ENCODE measurements at places on chromosomes 13 and 19.
A peak's percentile ranks its signal among the peaks of the same experiment; 100 is the strongest.

GRCh38 chr19:30222428-30222873 lies 149.7 kb upstream of the ZNF536 start:
- no peak for DNase-seq

DNA sequence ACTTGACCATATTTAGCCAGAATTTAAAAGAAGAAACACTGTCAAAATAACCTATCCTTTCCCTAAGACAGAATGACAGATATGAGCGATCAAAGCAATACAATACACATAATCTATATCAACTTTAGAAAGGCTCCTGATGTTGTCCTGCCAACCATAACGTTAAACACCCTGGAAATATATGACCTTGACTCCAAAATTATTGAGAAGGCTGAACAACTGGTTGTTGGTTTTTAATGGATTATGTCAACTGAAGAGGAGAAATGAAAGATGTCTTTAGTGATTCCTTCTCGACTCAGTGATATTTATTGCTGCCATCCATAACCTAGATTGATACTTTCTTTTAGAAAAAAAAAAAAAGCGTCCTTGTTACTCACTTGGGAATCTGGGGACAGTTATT lies 957.2 kb downstream of the SLITRK1 start:
- no peak for DNase-seq

- DNase-seq: no peak
Observed at GRCh38 chr13:103517066-103517767, 451.0 kb upstream of the SLC10A2 start.

GRCh38 chr13:46181377-46181839 lies 569 bp downstream of the LCP1 start:
- DNase-seq: no peak

GRCh38 chr19:47096721-47097120 lies 16.9 kb downstream of the ZC3H4 start:
- DNase-seq: no peak

GRCh38 chr19:18450931-18451836 lies 13.3 kb upstream of the ISYNA1 start:
- peak; percentile 72 for DNase-seq

GRCh38 chr13:27508802-27509201 lies 58.4 kb upstream of the MTIF3 start:
- DNase-seq: no peak

DNA sequence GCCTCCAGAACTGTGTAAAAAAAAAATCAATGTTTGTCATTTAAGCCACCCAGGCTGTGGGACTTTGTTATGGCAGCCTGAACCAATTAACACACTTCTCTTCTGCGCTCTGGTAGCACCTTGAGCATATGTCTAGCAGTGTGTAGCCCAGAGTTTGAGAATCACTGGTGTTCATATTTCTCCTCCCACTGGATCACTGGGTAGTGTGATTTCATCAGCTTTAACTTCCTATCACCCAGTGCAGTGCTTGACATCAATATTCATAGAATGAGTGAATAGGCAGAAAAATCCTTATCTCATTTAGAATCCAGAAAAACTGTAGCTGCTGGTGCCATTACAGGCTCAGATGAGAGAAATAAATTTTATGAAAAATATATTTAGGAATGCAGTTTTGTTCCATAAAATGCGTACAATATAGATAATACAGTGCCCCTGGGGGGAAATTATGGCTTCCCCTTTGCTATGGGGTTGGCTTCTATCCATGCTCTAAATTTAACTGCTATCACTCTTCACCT lies 30.7 kb upstream of the WASF3 start:
- no peak for DNase-seq

DNA sequence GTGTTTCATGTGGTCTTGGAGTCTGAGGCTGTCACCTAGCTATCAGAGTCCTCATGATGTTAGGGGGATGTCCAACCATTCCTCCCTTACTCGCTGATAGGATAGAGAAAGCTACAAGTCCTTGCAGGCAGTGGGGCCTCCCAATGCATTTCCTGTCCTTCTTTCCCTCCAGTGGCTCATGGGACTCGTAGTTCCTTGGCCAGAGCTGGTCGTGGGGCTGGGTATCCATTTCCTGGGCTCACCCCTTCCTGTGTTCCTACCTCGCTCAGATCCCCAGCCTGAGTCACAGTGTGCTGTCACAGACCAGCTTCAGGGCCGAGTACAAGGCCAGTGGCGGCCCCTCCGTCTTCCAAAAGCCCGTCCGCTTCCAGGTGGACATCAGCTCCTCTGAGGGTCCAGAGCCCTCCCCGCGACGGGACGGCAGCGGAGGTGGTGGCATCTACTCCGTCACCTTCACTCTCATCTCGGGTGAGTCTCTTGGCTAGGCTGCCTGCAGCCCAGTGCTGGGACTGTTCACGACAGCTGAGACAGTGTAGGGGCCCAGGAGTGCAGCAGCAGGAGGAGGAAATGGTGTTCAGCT lies 19.1 kb downstream of the TMEM150B start:
- no peak for DNase-seq

DNA sequence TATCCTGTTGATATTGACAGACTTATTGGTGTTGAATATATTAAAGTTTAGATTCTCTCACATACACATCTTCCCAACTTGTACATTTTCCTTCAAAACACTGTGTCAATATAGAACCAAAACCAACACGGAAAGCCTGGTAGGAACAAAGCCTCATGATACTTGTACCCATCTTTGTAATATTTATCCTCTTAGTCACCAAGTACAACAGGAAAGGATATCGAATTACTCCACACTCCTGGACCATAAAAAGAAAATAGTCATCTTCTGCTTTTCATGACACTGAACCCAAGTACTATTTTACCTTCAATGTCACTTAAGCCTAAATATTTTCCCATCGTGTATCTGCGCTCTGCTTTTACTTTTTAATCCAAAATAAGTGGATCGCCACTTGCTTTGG lies 702.9 kb upstream of the PCDH9 start:
- DNase-seq: no peak

DNA sequence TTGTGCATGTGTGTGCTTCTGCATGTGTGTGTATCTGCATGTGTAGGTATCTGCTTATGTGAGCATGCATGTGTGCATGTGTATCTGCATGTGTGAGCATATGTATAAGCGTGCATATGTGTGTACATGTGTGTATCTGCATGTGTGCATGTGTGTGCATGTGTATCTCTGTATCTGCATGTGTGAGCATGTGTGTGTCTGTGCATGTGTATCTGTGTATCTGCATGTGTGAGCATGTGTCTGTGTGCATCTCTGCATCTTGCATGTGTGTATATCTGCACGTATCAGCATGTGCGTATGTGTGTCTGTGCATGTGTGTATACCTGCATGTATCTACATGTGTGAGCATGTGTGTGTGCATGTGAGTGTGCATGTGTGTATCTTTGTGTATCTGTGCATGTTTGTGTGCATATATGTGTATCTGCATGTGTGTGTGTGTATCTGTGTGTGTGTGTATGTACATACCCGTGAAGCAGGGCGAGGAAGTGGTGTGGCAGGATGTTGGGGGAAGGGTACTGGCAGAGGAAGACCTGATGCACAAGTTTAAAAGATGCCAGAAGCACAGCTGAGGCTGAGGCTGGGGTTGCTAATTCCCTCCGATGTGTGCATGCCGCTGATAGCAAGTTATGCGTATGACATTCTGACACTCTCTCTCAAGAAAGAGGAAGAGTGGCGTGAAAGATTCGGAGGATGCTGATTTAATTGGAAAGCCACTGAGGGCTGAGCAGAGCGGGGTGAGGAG lies 64.2 kb downstream of the TEX29 start:
- DNase-seq: no peak

GRCh38 chr13:68292601-68293000 lies 1062.5 kb upstream of the PCDH9 start:
- no peak for DNase-seq

DNA sequence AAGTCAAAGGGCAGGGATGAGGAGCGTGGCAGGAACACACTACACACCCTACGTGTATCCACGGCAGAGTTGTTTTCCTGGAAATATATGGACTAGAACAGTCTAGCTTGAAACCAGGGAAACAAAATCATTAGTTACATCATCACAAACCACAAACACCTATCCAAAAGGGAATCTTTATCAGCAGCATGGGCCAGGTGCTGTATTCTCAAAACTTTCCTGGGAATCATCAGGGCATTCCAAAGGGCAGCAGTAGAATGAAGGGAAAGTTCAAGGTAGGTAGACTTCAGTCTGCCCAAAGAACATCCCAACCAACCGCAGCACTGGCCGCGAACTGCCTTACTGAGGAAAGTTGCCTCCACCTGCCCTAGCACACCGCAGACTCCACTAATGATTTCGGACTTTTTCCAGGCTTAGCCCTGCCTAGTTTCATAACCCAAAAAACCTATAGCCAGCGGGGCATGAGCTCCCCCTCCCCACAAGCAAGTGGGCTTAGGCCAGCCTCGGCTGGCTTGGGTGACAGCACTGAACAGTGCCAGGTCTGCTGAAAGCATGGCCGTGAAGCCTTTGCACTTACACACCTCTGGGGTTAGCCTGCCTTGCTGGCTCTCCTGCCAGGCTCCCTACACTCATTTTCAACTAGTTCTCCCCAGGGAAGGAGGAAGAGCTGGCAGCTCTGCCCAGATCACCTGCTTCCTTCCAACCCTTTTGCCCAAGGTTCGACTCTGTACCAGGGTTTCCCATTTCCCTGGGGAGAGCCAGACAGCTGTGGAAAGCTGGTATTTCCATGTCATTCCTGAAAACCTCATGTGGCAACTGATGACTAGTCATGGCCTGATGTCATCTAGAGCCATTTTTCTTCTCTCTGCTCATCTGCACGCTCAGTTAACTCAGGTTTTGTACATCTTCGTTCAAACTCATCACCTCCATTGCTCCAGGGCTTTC lies 77.3 kb upstream of the UBAC2 start:
- peak; percentile 65 for DNase-seq

- DNase-seq: peak; percentile 89
Observed at GRCh38 chr19:41298348-41298964, 11.5 kb upstream of the CCDC97 start.

DNA sequence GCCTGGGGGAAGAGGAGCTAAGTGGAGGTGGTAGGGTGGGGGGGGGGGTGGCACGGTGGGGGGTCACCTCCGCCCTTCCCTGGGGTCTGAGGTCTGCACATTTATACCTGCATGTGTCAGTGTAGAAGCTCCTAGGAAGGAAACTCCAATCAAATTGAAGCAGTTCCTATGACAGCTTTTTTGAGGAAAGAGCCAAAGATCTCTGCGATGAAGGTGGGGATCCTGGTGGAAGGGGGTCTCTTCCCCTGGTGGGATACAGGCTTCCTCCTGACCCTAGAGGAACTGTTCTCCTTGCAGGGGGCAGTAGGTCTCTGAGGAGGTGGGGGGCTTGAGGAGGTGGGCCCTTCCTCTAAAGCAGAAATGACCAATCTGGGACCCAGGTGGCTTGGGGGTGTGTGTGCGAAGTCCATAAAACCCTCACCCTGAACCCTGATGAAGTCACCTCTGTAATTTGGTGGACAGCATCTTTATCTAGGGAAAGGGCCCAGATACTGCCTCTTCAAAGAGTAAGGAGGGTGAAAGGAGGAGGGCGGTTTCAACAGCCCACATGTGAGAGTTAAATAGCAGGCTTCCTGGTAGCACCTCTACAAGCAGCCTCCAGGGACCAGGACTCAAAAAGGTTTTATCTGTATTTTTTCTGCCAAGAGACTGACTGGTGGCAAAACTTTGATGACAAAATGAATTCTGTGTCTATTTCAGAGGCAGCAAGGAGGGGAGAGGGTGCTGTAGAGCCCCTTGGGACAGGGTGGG lies 12.9 kb downstream of the RANBP3 start:
- no peak for DNase-seq

GRCh38 chr13:45752510-45752909 lies 50.4 kb downstream of the CBY2 start:
- DNase-seq: no peak

- DNase-seq: no peak
Observed at GRCh38 chr13:29801102-29801501, 49.3 kb downstream of the UBL3 start.

GRCh38 chr19:7722231-7722651 lies 9.7 kb downstream of the CLEC4G start:
- no peak for DNase-seq

GRCh38 chr13:66477816-66478215 lies 752.3 kb downstream of the PCDH9 start:
- DNase-seq: peak; percentile 60

GRCh38 chr13:99439048-99439447 lies 62.2 kb upstream of the TM9SF2 start:
- no peak for DNase-seq

GRCh38 chr13:38473305-38473704 lies 123.7 kb downstream of the UFM1 start:
- DNase-seq: no peak

DNA sequence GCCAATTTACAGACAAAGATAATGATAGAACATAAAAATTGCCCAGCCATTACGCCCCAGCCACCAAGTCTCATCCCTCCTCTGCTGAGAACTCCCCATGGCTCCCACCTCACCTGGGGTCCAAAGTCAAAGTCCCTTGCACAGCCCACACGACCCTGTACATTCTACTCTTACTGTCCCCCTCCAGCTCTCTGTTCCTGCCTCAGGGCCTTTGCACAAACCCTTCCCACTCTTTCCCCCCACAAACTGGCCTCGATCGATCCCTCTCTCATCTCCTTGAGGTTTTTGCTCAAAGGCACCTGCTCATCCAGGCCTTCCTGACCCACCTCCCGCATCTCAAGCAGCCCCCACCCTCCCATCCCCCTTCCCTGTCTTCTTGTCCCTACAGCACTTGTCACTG lies 1.3 kb downstream of the DOCK6 start:
- DNase-seq: no peak

- peak; percentile 82 for DNase-seq
Observed at GRCh38 chr19:38032151-38032550, 125.1 kb downstream of the SIPA1L3 start.

GRCh38 chr19:36009633-36010379 lies 1.2 kb upstream of the SYNE4 start:
- DNase-seq: no peak

- DNase-seq: peak; percentile 50
Observed at GRCh38 chr19:13366529-13367143, 139.6 kb downstream of the CACNA1A start.

GRCh38 chr19:18176367-18177310 lies 3.0 kb downstream of the IFI30 start:
- DNase-seq: peak; percentile 19

- DNase-seq: peak; percentile 71
Observed at GRCh38 chr13:36919833-36920615, at the start of gene SMAD9. Gene SMAD9, minus strand, starts transcription at chr13:36920238. Its CDS starts 40,549 bp downstream, at chr13:36879689.

- no peak for DNase-seq
Observed at GRCh38 chr13:110218581-110219201, 88.3 kb downstream of the COL4A1 start.

GRCh38 chr19:2361246-2362045 lies 1.4 kb downstream of the TMPRSS9 start:
- no peak for DNase-seq

- DNase-seq: no peak
Observed at GRCh38 chr19:55047951-55048350, 9.9 kb upstream of the GP6 start.

DNA sequence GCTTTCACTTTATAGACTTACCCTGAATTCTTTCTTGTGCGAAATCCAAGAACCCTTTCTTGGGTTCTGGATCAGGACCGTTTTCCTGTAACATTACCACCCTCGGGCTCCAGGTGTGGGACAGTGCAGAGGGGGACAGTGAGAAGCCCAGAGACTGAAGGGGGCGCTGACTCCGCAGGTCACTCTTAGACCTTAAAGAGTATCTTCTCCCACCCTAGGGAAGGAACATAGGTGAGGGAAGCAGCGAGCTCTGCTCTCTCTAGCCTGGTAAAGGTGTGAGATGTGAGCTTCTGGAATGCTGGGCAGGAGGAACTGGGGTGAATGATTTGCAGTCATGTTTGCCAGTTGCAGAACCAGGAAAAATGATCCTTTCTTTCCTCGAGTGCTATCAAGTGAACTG lies 80.8 kb upstream of the ZNF507 start:
- no peak for DNase-seq

- no peak for DNase-seq
Observed at GRCh38 chr19:35990771-35991730, 3.9 kb upstream of the SDHAF1 start.

GRCh38 chr19:40685563-40685962 lies 4.9 kb downstream of the NUMBL start:
- DNase-seq: no peak

Measured in EH (cell line).